ENCODE measurements at places on chromosomes 5 and 9.
A peak's percentile ranks its signal among the peaks of the same experiment; 100 is the strongest.

DNA sequence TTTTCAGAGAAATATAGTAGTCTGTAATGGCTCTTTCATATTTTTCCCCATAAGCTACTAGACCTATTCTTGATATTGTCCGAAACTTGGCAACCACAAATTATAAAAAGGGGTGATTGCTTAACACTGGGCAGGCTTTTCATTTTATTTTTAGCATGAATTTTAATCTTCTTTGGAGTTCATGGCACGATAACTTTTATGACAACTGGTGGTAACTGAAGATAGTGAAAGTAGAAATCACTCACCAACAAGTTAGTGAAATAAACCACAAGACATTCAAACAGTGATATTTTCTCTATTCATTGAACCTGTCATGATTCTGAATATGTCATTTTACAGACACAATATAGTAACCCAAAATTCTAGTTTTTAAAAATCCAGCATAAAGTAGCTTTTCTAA, 213.9 kb downstream of the PRDM9 start:
- no peak for DNase-seq

DNA sequence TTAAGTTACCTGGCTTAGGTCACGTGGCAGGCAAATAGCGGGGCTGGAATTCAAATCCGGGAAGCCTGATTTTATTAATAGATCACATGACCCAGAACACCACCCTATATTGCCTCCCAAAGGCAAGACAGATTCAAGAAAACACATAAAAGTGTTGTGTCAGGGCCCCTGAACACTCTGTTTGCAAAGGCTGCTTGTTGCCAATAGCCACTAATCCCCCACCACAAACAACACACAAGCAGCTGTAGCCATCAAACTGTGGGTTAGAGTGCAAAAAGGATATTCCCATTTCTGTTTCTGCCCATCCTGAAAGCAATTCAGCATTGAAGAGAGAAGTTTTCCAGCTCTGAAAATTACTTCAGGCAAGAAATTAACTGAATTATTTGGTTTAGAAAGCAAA, 358.9 kb upstream of the RFX3 start:
- no peak for DNase-seq

- no peak for DNase-seq
Measured at GRCh38 chr5:96997265-96997859, 61.5 kb downstream of the LNPEP start.

DNA sequence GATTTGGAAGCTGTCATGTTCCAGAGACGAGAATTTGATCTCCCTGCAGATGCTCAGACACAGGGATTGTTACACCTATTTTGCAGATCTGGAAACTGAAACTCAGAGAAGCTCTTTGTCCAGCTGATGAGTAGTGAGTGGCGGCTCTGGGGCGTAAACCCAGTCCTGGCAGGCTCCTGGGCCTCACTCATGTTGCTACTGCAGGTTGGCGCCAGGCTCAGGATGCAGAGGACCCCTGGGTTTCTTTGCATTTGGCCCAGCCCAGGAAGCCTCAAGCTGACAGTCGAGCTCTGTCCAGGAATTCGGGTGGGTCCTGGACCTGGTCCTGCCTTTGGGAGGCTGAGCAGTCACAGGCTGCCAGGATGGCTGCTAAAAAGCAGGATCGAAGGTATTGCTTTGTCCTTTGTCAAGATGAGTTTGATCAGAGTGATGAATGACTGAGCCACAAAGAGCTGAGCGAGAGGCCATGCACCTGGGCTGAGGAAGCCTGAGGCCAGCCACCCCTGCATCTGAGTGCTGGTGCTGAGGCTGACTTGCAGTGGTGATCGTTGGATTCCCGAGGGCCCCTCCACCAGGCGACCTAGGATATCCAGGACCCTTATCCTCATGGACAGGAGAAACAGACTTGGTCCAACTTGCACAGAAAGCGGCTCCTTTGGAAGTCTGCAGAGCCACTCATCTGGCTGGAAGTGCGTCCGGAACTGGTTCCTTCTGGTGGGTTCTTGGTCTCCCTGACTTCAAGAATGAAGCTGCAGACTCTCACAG, 8.3 kb upstream of the RNF130 start:
- no peak for DNase-seq

GRCh38 chr9:114307899-114308267, 15.0 kb upstream of the ORM1 start:
- no peak for DNase-seq

DNA sequence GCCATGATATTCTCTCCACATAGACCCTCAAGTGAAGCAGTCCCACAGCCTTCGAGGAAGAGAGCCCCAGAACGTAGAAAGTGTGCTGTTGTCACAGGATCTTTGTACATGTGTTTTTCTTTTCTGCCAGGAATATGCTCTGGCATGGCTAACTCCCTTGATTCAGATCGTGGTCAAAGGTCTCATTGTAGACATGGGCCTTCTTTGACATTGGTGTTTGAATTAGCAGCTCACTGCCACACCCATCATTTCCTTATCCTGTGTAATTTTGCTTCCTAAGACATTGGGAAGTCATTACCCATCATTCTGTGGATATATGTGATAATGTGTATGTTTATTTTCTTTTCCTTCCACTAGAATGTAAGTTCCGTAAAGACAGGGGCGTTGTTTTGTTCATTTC, 25.5 kb downstream of the MTRR start:
- no peak for DNase-seq

GRCh38 chr9:81814794-81815464, 113.3 kb upstream of the SPATA31D4 start:
- DNase-seq: no peak

GRCh38 chr5:157665467-157666070, 5.8 kb upstream of the C5orf52 start:
- DNase-seq: no peak

DNA sequence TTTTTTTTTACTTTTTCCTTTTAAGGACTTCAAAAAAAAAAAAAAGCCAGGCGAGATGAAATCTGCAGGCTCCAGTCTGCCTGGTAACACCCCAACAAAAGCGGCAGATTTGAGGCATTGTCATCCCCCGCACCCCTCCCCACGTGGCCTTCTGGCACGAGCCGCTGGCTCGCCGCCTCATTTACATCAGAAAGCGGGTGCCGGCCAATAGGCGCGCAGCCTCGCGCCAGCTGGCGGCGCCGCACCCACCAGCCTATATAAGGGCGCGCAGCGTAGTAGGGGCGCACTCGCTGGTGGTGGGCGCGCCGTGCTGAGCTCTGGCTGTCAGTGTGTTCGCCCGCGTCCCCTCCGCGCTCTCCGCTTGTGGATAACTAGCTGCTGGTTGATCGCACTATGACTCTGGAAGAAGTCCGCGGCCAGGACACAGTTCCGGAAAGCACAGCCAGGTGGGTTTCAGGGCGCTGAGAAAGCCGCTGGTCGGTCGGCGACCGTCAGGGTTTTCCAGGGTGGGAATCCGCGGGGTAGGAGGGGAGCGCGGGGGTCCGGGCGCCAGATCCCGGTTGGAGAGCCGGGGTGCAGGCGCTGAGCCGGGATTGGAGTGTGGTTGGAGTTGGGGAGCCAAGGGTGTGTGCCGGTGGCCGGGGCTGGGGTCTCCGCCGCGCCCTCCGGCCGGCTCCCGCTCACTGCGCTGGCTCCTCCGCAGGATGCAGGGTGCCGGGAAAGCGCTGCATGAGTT, at the start of gene GADD45G:
TSS of gene GADD45G (plus strand) at position 284 of the 736 bp plus-strand sequence. CDS start at position 394, 110 bp downstream.
- DNase-seq: peak; percentile 88

DNA sequence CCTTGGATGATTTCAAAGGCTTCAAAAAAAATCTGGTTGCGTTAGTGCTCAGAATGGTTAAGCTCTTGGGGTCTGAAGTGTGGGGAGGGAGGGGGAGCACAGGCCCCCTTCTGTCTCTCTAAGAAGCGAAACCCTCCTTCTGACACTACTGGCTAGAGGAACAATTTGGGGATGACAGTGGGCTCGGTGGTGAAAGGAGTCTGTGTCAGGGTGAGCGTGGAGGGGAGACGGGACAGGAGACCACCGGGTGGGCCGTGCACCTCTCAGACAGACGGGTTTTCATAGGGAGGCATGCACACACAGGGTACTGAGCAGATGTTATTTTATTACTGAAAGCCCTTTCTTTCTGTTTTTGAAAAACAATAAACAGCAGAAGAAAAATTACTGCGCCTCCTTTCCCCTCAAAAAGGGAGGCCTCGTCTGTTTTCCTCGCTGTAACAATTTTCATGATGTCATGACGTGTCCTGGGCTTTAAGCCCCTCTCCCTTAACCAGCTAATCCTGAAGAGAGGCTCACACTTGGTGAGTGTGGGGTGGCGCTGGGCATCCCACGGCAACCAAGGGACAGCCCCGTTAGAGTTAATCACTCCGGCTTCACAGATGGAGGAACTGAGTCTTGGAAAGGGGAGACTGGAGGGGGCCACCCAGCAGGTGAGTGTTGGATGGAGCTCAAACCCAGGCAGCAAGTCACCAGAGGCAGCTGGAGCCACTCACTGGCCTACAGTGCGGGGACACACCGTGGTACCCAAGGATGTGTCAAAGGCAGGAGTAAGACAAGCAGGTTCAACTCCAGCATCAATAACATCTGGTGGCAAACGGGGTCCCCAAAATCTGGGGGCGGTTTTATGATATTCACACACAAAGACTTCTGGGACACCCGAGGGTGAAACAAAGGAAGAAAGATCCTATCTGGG, 53.4 kb downstream of the PTCH1 start:
- DNase-seq: no peak

DNA sequence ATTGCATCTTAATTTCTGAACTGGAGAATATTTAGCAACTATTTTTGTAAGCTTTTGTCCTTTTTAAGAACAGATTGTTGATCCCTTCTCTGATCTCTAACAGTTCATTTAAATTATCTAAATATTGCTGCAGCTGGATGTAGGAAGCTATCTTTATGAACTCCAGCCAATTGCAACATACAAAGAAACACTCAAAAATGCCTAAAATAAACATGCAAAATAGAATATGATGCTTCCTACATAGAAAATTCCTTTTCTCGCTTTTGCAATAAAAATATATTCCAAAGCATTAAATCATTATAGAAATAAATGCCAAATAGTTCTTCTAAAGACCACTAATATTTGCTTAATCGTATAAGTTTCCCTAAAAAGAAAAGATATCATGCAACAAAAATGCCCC, 218.6 kb downstream of the LURAP1L start:
- DNase-seq: no peak

DNA sequence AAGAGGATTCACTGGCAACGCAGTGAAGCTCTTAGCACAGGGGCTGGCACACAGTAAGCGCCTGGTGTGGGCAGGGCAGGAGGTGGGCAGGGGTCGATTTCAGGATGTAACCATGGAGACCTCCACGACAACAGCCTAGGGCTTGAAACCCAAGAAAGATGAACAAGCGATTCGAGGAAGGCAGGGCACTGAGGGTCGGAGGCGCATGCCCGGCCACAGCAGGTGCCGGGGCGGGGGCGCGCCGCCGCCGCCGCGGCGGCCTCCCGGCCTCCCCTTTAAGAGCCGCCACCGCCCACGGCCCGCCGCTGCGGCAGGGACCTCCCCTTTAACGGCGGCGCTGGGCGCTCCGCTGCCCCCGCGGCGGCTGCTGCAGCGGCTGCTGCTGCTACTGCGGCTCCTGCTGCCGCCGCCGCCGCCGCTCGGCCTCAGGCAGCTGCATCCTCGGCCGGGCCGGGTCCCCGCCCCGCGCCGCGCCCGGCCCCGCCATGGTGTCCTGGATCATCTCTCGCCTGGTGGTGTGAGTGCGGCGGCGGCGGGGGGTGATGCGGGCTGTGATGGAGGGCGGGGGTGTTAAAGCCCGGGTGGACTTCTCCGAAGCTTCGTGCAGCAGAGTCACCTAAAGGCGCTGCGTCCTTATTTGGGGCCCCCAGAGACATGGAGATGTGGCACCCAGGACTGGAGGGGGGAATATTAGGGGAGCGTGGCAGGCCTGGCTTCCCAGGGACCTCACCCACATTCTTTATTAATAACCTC, at the start of gene REEP2:
TSS of gene REEP2 (plus strand) at position 334 of the 753 bp plus-strand sequence. CDS start at position 486, 152 bp downstream.
- peak; percentile 67 for DNase-seq

All from activated T-cell treated with anti-CD3 and anti-CD28 coated beads, Interleukin-2, amount 50 U/mL, for 1 hour (primary cell).